LHCN-M2 (cell line): ENCODE measurements at places on chromosomes 4 and X. TPM values are rescaled to one million over a fixed set of nuclear protein-coding genes. Genes with fewer than 3 reads are reported as not detected.

DNA sequence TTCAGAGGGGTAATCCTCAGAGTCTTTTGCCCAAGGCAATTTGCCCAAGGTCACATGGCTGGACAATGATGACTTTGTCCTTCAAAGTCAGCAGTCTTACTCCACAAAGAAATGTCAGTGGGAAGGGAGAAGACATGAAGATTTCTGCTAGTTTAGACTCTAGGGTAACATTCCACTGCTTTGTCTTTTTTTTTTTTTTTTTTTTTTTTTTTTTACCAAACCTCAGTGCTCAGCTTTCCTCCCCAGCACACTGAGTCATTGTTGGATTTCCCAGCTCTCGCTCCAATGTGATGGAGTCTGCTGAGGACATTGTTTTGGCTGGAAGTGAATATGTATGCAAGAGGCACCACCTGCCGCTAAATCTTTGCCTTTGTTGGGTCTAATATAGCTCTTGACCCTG, 7.2 kb upstream of the C1QTNF7 start:
- peak; percentile 89 for DNase-seq

GRCh38 chrX:54359408-54359807, 1.6 kb upstream of the WNK3 start:
- no peak for DNase-seq

DNA sequence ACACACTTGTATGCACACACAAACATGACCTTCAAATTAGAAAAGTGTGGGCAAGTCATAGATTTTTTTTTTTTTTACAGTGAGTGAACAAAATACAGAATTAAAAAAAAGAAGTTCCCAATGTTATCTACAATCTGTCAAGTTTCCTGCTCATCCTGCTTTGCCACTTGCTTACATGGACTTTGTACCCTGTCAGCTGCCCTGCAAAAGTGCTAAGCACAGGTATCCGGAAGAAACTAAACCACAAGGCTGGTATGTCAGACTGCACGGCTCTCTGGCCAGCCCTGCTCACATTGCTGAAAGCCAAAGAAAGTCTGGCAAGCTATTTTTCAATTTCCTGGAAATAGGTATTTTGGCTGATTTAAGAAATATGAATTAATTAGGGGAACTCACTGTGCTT, 38.9 kb upstream of the BCLAF3 start:
- no peak for DNase-seq

Gene FGF13
- total RNA-seq, result 1.8 and 3.4 TPM in 2 replicates

GRCh38 chrX:123173833-123174232, 10.2 kb upstream of the GRIA3 start:
- peak; percentile 0 for DNase-seq

DNA sequence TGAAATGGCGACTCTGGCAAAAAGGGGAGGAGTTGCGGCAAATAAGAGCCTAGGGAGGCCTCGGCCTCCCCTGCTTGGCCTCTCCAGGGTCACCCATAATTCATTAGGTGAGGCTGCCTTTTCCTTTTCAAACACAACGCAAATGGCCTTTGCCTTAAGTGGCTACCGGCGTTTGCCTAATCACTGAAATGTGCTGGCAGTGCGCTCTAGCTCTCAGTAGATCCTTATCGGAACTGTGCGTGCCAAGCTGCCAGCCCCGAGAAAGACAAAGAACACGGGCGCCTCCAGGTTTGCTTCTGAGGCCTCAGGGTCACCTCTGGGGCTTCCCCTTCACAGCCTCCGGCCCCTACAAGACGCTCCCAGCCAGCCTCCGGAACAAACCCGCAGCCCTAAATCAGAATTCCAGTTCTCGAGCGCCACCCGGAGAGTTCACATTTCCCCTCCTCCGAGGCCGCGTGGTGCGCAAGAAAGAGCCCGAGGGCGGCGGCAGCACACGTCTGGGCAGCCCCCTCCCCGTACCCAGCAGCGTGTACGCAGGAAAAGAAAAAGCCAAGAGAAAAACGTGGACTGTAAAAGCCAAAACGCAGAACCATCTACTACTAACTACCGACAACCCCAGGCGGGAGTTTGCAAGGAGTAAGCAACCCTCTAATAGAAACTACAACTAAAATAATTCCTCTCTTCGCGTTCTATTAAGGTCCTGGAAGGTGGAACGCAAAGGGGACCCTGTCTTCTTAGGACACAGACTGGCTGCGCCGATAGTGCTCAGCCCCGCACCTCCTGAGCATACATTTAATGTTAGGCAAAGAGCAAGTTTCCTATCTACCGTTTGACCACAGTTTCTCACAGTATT, 76.5 kb upstream of the BCOR start:
- DNase-seq, result no peak

DNA sequence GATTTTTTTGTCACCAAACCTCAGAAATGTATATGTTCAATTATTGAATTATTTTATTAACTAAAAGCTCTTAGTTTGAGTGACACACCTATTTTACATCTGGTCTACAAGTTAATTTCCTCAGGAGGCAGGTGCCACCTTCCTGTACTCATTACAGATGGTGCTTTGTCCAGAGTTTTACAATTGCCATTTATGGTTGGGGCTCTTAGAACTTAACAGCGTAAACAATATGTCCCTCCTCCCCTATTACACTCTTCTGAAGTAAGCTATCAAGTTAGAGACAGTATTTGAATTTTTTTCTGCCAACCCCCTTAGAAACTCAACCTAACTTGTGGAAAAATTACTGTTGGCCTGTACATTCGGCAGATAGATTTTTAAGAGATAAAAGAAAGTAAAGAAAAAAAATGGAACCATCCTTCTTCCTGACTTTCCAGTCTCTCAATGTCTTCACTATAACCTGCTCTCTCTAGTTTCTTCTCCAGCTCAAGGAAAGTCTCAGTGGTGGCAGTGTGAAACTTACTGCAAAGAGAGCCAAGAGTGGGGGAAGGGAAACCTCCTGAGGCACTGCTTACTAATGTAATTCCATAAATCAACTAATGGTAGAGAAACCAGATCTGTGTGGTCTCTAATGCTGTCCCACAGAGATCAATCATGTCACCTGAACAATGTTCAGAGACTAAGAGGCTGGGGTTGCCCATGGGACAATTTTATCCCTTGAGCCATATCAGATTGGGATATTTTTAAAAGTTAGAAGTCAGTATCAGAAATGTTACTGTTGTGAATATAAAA, 7.8 kb downstream of the CXXC4 start:
- no peak for DNase-seq

Gene STATH
- total RNA-seq, result not detected in 2 replicates

- no peak for DNase-seq
These were observed 493 bp downstream of the TCEAL5 start for GRCh38 chrX:103275947-103276567.

Gene REELD1
- not detected in 2 replicates for total RNA-seq

Gene ZBTB49
- 2.9 and 3.8 TPM in 2 replicates for total RNA-seq

Gene ACSL1
- total RNA-seq, result 83.0 and 115 TPM in 2 replicates

DNA sequence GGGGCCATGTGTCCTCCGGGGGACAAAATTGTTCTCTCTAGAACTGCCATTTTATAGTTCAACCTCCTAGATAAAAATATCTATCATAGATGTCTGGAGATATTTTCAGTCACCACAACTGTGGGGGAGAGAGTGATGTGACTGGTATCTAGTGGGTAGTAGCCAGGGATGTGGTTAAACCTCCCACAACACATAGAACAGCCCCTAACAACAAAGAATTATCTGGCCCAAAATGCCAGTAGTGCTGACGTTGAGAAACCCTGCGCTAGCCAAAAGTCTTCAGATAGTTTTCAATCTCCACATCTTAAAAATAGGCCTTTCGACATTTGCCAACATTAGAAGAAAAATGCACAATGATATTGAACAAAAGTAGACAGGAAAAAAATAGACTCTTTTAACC, 19.0 kb upstream of the SUPT20HL2 start:
- DNase-seq, result no peak

GRCh38 chrX:124211312-124211942, 121.0 kb upstream of the TEX13D start:
- DNase-seq, result peak; percentile 9

Gene RS1
- total RNA-seq, result not detected in 2 replicates

DNA sequence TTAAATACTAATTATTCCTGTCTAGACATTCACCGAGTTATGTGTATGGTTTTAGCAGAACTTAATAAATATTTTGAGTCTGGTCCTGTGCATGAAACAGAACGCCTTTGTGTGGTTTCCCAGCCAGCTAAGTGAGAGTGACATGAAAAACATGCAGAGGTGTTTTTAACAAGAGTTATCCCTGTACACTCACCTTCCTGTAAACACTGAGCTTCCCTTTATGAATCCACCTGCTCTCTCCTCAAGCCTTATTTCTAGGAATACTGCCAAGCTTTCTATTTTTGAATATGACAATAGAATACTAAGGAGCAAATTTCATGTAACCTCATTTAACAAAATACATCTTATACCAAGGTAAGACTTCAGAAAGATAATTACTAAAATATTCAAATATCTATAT, 270.3 kb upstream of the CTSO start:
- no peak for DNase-seq

Gene USP17L30
- total RNA-seq, result not detected in 2 replicates

DNA sequence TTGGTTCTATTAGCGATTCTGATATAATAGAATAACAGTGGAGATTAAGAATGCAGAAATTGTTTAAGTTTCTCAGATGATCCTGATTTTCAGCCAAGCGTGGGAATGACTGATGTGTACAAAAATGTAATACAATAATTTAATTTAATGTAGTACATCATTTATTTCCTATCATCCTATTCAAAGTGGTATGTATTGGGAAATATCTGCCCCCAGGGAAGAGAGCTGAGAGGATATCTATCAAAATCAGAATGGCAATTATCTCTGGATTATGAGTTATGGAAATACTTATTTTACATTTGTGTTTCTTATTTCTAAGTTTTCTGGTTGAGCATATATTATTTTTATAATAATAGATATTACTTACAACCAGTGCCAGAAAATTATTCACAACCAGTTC, 3.9 kb downstream of the FABP2 start:
- no peak for DNase-seq

DNA sequence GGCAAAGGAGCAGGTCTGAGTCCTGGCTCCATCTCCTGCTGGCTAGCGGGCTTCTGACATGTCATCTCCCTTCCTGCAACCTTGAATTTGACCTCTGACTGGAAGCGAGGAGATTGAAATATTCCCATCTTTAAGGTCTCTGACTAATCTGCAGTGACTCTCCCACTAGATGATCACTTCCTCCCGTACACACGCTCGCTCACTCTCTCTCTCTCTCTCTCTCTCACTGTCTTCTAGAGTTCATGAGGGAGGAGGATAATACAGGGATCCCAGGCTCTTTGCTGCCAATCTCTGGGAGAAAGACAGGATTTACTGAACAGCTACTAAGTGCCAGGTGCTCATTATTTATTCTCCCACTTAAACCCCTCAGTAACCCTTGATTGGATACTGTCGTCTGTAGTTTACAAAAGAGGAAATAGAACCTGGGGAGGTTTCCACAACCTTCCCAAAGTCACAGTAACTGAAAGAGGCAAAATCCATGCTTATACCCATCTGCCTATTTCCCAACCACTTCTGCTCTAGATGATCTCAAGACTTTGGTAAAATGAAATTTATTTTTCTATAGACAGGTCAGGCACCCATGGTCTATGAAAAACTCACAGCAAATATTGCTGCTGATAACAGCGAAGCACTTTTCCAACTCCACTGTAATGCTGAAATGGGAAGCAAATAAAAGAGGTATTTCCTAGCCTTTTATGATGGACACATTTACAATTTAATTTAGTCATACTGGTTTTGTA, 193.5 kb upstream of the C1QTNF7 start:
- peak; percentile 89 for DNase-seq

DNA sequence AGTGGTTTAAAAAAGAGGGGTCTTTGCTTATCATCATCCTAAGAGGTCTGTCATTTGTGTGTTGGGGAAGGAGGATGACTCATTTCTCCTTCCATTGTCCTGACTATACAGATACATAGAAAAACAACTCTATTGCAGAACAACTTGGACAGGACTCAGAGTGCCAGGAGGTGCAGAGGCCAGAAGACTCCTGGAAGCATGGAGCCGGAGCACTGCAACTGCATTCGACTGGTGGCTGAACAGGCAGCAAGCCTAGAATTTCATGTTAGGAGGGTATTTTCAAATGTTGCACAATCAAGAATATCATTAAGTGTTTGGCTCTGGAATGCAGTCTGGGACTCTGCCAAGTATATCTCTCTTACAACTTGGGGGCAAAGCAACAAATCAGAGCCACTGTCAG, 35.0 kb upstream of the MAML3 start:
- DNase-seq, result peak; percentile 10

GRCh38 chr4:167721617-167722486, 370.5 kb upstream of the ANXA10 start:
- peak; percentile 19 for DNase-seq

DNA sequence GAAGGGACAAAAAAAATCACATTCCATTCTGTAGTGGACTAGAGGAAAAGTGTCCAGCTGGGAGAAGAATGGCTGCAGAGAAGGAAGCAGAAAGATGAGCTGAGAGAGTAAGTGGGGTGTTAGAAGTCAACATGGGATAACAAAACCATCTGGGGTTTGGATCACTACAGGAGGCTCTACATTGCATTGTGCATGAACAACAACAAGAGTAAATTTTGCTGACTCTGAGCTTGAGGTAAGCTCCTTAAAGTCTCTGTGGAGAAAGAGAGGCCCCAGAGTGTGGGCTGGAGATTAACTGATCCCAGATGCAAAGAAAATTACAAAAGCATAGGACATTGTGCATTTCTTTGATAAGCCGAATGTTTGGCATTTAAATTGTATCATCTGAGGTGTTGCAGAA, 128.9 kb downstream of the UGT8 start:
- DNase-seq, result no peak

DNA sequence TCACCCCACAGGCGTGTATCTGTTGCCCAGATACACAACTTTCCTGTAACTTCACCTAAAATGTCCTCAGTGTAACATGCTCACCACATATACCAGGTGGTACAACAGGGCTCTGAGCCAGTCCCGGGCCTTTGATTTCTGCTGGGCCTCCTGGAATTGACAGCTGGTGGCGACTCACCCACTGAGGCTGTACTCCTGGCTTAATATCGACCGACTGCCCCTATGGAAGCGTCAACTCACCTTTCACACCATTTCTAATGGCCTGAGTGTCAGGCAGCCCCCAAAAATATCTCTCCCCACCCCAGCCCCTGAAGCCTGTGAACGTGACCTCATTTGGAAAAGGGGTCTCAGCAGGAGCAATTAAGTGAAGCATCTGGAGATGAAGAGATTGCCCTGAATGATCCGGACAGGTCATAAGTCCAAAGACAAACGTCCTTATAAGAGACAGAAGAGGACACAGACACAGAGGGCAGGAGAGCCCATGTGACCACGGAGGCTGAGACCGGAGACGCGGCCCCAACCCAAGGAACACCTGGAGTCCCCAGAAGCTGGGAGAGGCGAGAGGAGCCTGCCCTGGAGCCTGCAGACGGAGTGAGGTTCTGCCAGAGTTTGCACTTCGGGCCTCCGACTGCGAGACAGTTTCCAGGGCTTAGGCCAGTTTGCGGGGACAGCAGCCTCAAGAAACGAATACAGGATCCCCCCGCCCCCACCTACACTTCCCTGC, 12.6 kb upstream of the MXD4 start:
- peak; percentile 30 for DNase-seq

Gene ARHGAP10
- 27.1 and 28.9 TPM in 2 replicates for total RNA-seq

- DNase-seq, result no peak
These were observed 623.8 kb downstream of the FAT4 start for GRCh38 chr4:125938541-125938940.

Gene FHDC1
- 0.13 and 0.46 TPM in 2 replicates for total RNA-seq

Gene TBX22
- total RNA-seq, result not detected in 2 replicates
